ENCODE measurements at places on chromosomes 12 and 14. TPM values are rescaled to one million over a fixed set of nuclear protein-coding genes. Genes with fewer than 3 reads are reported as not detected.

DNA sequence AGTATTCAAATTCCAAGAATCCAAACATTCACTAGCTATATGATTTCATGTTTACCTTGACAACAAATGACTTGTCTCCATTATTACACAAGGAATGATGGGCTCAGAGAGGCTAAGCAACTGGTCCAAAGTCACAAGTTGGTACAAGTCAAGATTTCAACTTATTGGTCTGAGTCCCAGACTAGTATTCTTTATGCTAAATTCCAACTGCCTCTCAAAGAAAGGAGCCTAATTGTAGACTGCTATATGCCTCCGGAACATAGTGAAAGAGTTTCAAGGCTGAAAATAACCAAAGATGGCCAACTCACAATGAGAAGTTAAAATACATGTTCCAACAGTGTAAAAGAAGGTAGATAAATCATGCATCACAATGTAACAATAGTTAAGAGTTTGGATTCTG is 7.5 kb downstream of the BTG1 start:
- no peak for DNase-seq
- no peaks in the 10 kb centered on the region for H3K27me3 ChIP-seq
- H3K36me3 ChIP-seq: peaks cover 94% of the 10 kb centered on the region
- H3K4me3 ChIP-seq: peak overlapping the region; percentile 98

- no peak overlapping the region for H3K27ac ChIP-seq
These were observed 218.7 kb upstream of the TBX3 start for GRCh38 chr12:114902665-114903064.

GRCh38 chr14:32710731-32711680 is 227.7 kb upstream of the NPAS3 start:
- H3K4me1 ChIP-seq: no peaks in the 10 kb centered on the region
- no peak for DNase-seq
- no peak overlapping the region for H3K4me3 ChIP-seq
- no peaks in the 10 kb centered on the region for H3K36me3 ChIP-seq

- H3K4me3 ChIP-seq: no peak overlapping the region
- H3K36me3 ChIP-seq: no peaks in the 10 kb centered on the region
- no peak overlapping the region for H3K27ac ChIP-seq
- H3K4me1 ChIP-seq: peaks cover 21% of the 10 kb centered on the region
These were observed 7.0 kb upstream of the FICD start for GRCh38 chr12:108507971-108508642.

GRCh38 chr14:33908540-33909223 is 42.2 kb downstream of the EGLN3 start:
- no peak overlapping the region for H3K4me3 ChIP-seq
- no peak overlapping the region for H3K27ac ChIP-seq
- no peak for DNase-seq
- no peaks in the 10 kb centered on the region for H3K36me3 ChIP-seq

DNA sequence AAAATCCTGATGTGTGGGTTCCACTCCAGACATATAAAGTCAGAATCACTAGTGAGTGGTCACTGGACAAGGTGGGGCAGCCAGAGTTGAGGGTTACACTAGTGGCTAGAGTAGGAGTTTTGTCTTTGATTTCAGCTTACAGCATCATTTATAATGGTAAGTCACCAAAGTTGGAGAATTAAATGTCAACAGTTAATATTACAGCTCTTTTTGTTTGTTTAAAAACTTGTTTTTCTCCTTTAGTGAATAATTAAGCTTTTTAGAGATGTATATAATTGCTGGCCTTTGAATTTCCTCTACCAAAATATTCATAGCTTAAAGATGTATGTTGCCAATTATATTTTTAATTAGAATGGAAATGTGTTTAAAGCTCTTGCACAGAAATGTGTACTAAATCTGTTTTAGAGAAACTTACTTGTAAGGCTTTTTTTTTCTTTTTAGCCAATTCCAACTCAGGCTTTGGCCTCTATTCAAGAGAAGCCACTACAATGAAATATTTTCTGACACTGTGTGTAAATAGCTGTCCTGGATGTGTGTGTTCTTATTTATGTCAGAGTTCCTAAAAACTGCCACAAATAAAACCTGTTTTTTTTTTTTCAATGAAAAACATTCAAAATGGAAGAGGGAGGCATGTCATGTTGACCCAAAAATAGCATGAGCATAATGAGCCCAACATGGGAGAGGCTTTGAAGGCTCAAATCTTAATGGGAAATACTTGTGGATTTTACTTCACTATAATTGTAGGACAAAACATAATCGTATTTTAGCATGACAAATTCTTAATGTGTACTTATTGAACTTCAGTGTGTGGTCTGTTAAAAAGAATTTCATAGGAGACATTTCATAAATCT is 92.2 kb downstream of the TBC1D30 start:
- no peak overlapping the region for H3K4me3 ChIP-seq
- no peaks in the 10 kb centered on the region for H3K4me1 ChIP-seq
- H3K36me3 ChIP-seq: no peaks in the 10 kb centered on the region

- no peak overlapping the region for H3K27ac ChIP-seq
- no peak overlapping the region for H3K4me3 ChIP-seq
- no peaks in the 10 kb centered on the region for H3K27me3 ChIP-seq
- peaks cover 8% of the 10 kb centered on the region for H3K4me1 ChIP-seq
- DNase-seq: no peak
These were observed 58.7 kb upstream of the GZMB start for GRCh38 chr14:24692382-24693352.

GRCh38 chr14:74531006-74531405 is 37.4 kb downstream of the ISCA2 start:
- no peaks in the 10 kb centered on the region for H3K36me3 ChIP-seq
- H3K27me3 ChIP-seq: peaks cover 3% of the 10 kb centered on the region
- no peak overlapping the region for H3K4me3 ChIP-seq
- DNase-seq: no peak
- peaks cover 7% of the 10 kb centered on the region for H3K4me1 ChIP-seq
- H3K27ac ChIP-seq: no peak overlapping the region

DNA sequence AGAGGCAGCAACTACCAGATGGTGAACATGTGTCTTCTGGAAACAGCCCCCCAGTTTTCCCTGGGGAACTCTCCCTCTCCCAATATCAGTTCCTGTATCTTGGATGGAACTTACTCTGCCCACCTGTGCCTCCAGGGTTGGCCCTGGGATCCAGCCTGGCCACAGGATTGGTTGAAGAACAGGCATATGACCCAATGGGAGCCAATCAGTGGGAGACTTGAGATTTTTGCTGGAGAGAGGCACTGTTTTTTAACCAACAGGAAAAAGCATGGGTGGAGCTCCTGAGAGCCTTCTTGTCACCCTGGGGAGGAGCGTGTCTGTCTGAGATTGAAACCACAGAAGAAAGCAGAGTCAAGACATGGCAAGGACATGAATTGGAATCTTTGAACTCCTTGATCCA is 33.6 kb upstream of the COX6A1 start:
- no peak overlapping the region for H3K4me3 ChIP-seq
- peaks cover 23% of the 10 kb centered on the region for H3K27me3 ChIP-seq
- H3K36me3 ChIP-seq: no peaks in the 10 kb centered on the region
- H3K27ac ChIP-seq: no peak overlapping the region

GRCh38 chr12:11706509-11707379 is 57.3 kb downstream of the ETV6 start:
- H3K4me3 ChIP-seq: no peak overlapping the region
- peaks cover 38% of the 10 kb centered on the region for H3K4me1 ChIP-seq
- H3K36me3 ChIP-seq: peaks cover 23% of the 10 kb centered on the region
- no peaks in the 10 kb centered on the region for H3K27me3 ChIP-seq
- DNase-seq: no peak

DNA sequence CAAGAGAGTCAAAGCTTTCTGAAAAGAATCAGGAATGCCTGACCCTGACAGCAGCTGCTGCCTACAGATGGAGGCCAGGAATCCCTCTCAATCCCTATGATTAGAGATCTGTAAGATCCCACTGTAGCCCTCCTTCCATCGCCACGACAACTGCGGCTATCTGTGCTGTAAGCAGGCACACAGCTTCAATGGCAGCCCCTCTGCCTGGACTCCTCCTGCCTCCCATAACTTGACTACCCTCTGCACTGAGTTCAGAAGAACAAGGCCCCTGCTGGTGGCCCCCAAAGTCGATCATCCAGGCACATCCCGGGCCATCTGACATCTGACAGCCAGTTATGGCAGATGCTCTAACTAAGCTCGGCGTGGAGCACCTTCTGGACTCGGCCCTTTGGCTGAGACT is 2.9 kb downstream of the CLMN start:
- no peak overlapping the region for H3K4me3 ChIP-seq
- H3K4me1 ChIP-seq: peaks cover 49% of the 10 kb centered on the region
- no peaks in the 10 kb centered on the region for H3K27me3 ChIP-seq

- DNase-seq: no peak
- H3K4me1 ChIP-seq: no peaks in the 10 kb centered on the region
- no peaks in the 10 kb centered on the region for H3K27me3 ChIP-seq
These were observed 170.6 kb upstream of the GARIN6 start for GRCh38 chr12:99476956-99477355.

- no peak overlapping the region for H3K4me3 ChIP-seq
- no peaks in the 10 kb centered on the region for H3K36me3 ChIP-seq
- no peak for DNase-seq
- H3K27ac ChIP-seq: peak overlapping the region; percentile 67
These were observed 5.8 kb upstream of the EVL start for GRCh38 chr14:100059438-100059781.

DNA sequence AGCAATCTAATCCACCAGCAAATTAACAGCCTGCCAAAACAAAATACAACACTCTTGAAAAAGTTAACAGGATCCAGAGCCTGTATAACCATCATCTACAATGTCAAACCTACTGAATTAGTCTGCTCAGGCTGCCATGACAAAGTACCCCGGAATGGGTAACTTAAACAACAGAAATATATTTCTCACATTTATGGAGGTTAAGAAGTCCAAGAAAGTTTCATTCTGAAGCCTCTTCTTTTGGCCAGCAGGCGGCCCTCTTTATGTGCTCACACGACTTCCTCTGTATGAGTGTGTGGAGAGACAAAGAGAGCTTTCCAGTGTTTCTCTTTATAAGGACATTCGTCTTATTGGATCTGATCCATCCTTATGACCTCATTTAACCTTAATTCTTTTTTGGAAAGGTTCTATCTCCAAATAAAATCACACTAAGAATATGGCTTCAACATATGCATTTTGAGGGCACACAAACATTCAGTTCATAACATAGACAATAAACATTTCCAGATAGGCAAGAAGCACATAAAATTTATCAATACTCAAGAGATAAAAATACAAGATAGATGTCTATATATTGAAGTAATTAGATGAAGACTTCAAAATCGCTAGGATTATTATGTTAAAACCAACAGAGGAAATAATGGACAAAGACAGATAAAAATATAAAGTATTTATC is 5.9 kb upstream of the RERG start:
- no peaks in the 10 kb centered on the region for H3K4me1 ChIP-seq
- H3K27ac ChIP-seq: no peak overlapping the region
- DNase-seq: no peak

- no peaks in the 10 kb centered on the region for H3K36me3 ChIP-seq
- no peak overlapping the region for H3K4me3 ChIP-seq
These were observed 177.1 kb upstream of the PARP11 start for GRCh38 chr12:4050340-4050739.

GRCh38 chr12:112978163-112979040 is at the start of gene OAS2:
Gene OAS2, plus strand, starts transcription at chr12:112978519. Its CDS starts 90 bp downstream, at chr12:112978609.
- peaks cover 55% of the 10 kb centered on the region for H3K4me1 ChIP-seq
- H3K27me3 ChIP-seq: no peaks in the 10 kb centered on the region
- peak within 1 kb of the TSS; percentile 98 for H3K27ac ChIP-seq
- H3K36me3 ChIP-seq: peaks cover 23% of the 10 kb centered on the region

DNA sequence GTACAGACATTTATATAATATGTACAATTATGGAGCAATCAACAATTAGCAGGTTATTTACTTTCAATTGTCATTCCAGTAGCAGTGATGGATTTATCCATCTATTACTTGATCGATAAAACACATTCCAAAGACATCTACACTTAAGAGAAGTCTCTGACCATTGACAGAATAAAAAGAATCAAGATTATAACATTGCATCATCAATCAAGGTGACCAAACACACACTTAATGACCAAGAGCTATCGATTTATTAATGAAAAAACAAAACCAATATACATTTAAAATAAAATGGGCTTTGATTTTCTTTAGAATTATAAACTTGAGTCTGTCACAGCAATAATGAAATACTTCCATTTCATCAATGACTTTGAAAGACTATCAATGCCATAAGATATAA is 170.2 kb upstream of the CDKN3 start:
- no peak overlapping the region for H3K27ac ChIP-seq
- DNase-seq: no peak
- H3K27me3 ChIP-seq: peaks cover 23% of the 10 kb centered on the region
- H3K4me1 ChIP-seq: no peaks in the 10 kb centered on the region
- H3K36me3 ChIP-seq: no peaks in the 10 kb centered on the region
- no peak overlapping the region for H3K4me3 ChIP-seq

- DNase-seq: no peak
- peaks cover 2% of the 10 kb centered on the region for H3K27me3 ChIP-seq
- H3K4me3 ChIP-seq: no peak overlapping the region
- H3K27ac ChIP-seq: no peak overlapping the region
- no peaks in the 10 kb centered on the region for H3K36me3 ChIP-seq
These were observed 107.1 kb downstream of the MYRFL start for GRCh38 chr12:69932154-69932553.

GRCh38 chr12:104304261-104305009 is 896 bp downstream of the EID3 start:
- peaks cover 37% of the 10 kb centered on the region for H3K4me1 ChIP-seq
- H3K27me3 ChIP-seq: no peaks in the 10 kb centered on the region
- peaks cover 32% of the 10 kb centered on the region for H3K36me3 ChIP-seq
- no peak for DNase-seq

GRCh38 chr12:89343127-89343526 is 9.2 kb downstream of the DUSP6 start:
- H3K27ac ChIP-seq: no peak overlapping the region
- peaks cover 31% of the 10 kb centered on the region for H3K4me1 ChIP-seq

DNA sequence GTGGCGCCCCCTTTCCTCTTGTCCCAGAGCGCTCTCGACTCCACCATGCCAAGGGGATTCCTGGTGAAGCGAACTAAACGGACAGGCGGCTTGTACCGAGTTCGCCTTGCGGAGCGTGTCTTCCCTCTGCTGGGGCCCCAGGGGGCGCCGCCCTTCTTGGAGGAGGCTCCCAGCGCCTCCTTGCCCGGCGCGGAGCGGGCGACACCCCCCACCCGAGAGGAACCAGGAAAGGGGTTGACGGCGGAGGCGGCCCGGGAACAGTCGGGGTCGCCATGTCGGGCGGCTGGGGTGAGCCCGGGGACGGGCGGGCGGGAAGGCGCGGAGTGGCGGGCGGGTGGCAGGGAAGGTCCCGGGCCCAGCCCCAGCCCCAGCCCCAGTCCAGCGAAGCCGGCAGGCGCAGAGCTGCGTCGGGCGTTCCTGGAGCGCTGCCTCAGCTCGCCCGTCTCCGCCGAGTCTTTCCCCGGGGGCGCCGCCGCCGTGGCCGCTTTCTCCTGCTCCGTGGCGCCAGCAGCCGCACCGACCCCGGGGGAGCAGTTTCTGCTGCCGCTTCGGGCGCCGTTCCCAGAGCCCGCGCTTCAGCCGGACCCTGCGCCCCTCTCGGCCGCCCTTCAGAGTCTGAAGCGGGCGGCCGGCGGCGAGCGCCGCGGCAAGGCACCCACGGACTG is 376 bp downstream of the INSM2 start:
- peak overlapping the region; percentile 81 for H3K4me3 ChIP-seq
- peak; percentile 15 for DNase-seq
- peaks cover 36% of the 10 kb centered on the region for H3K27me3 ChIP-seq
- no peak overlapping the region for H3K27ac ChIP-seq
- peaks cover 5% of the 10 kb centered on the region for H3K36me3 ChIP-seq

Gene NRXN3
- total RNA-seq: not detected

Gene SLC25A47
- total RNA-seq: not detected

Gene ITGB7
- total RNA-seq: 139 TPM

Gene GPRC5D
- 0.44 TPM for total RNA-seq

Gene MLEC
- 60.6 TPM for total RNA-seq

Gene FGD4
- total RNA-seq: 1.8 TPM

Gene VDR
- total RNA-seq: 0.86 TPM

Gene CMTM5
- not detected for total RNA-seq

Gene TAS2R46
- total RNA-seq: 0.60 TPM

Gene KRT72
- not detected for total RNA-seq

Gene SERPINA9
- 0.40 TPM for total RNA-seq

Gene RND1
- total RNA-seq: 4.9 TPM

Gene STYK1
- total RNA-seq: not detected

Gene LBHD2
- total RNA-seq: not detected
